ENCODE measurements at places on chromosomes 2 and 18.
A peak's percentile ranks its signal among the peaks of the same experiment; 100 is the strongest.

- DNase-seq = no peak
Observed at GRCh38 chr2:64696636-64697035, 42.9 kb upstream of the SERTAD2 start.

GRCh38 chr2:76330865-76331264 lies 620.1 kb upstream of the GCFC2 start:
- DNase-seq = no peak

- no peak for DNase-seq
Observed at GRCh38 chr2:159226059-159226461, 60.4 kb downstream of the WDSUB1 start.

GRCh38 chr2:187143537-187143936 lies 294.6 kb upstream of the ZSWIM2 start:
- DNase-seq = no peak

DNA sequence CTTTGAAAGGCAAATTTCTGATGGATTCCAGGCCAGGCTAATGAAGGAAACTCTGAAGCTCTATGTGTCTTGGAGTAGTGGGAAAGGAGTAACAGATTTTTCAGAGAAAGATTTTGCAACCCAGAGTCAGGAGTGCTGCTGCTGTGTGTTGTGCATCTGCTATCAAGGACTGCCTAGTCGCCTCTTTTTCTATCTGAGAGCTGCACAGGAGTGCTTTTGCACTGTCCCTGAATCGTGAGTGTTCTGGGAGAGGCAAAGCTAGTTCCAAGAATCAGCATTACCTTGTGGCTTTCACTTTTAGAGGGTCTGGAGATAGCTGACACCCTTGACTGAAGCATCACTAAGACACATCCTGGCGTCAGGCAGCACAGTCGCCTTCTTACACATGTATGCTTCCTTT lies 336.4 kb downstream of the PARD3B start:
- peak; percentile 2 for DNase-seq

Data from activated T-cell treated with anti-CD3 and anti-CD28 coated beads for 4 hours (primary cell).